ENCODE measurements at places on chromosomes 12 and 14.

GRCh38 chr12:24860546-24860945, 88.4 kb downstream of the BCAT1 start:
- DNase-seq, result no peak

- no peak for DNase-seq
These were observed 28.7 kb upstream of the REP15 start for GRCh38 chr12:27667540-27667939.

GRCh38 chr12:2637371-2637770, 157.4 kb upstream of the FKBP4 start:
- no peak for DNase-seq

DNA sequence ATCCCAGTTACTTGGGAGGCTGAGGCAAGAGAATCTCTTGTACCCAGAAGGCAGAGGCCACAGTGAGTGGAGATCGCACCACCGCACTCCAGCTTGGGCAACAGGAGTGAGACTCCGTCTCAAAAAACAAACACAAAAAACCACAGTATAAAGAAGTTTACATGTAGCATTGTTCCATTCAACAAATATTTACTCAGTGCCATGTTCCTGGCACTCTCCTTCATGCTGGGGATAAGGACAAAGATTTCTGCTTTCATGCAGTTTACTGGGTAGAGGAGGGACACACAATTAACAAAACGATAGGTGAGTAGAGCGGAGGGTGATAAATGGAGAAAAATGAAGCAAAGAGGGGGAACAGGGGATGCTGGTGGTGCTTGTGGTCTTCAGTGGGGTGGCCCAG, 68.2 kb upstream of the OVCH1 start:
- DNase-seq, result no peak

GRCh38 chr14:54278087-54278486, 118.7 kb upstream of the CDKN3 start:
- DNase-seq, result no peak

DNA sequence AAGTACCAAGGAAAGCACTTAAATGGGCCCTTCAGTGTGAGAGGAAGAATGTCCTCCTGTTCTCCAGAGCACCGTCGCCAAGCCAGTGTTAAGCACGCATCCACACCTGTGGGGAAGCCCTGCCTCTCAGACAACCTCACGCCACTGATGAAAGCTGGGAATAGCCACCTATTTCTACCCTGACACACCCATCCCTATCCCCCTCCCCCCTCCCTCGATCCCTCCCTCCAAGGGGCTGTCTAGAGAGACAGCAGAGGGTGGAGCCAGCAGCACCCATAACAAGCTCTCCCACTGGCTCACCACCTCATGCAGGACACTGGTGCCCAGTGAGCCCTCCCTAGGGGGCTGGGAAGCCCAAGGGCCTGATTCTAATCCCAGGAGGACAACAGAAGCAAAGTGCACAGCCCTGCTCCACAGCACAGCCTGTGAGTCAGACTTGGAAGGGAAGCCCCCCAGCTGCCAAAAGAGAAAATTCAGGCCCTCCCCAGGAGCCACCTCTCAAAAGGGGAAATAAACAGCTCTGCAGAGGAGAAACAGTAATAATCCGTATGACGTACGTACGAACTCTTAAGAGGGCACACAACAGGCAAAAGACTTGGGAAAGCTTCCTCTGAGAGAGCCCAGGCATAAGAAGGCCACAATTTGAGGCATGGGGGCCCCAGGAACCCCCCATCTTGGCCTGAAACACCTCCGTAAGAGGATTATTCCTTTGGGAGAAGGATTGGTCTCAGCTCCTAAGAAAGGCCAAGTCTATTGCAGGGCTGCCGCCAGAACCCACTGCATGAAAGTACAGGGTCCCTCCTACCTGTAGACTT, 7.8 kb downstream of the PITPNM2 start:
- peak; percentile 65 for DNase-seq

DNA sequence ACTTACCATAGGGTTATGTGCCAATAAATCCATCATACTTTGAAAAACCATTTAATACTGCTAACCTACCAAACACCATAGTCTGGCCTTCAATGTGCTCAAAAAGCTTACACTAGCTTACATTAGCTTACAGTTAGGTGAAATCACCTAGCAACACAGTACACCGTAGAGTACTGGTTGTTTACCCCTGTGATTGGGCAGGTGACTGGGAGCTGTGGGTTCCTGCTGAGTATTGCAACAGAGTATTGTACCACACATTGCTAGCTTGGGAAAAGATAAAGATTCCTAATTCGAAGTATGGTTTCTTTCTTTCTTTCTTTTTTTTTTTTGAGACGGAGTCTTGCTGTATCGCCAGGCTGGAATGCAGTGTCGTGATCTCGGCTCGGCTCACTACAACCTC, 5.6 kb downstream of the ATP5MC2 start:
- DNase-seq, result no peak

Measured in left colon (tissue), 2 donors.